OCI-M1 (cell line): ENCODE measurements at places on chromosomes 2 and 18.
A peak's percentile ranks its signal among the peaks of the same experiment; 100 is the strongest.

GRCh38 chr2:187003038-187003554 is 154.1 kb upstream of the ZSWIM2 start:
- no peak for DNase-seq

- DNase-seq = no peak
Observed at GRCh38 chr2:5548991-5549715, 143.0 kb upstream of the SOX11 start.

DNA sequence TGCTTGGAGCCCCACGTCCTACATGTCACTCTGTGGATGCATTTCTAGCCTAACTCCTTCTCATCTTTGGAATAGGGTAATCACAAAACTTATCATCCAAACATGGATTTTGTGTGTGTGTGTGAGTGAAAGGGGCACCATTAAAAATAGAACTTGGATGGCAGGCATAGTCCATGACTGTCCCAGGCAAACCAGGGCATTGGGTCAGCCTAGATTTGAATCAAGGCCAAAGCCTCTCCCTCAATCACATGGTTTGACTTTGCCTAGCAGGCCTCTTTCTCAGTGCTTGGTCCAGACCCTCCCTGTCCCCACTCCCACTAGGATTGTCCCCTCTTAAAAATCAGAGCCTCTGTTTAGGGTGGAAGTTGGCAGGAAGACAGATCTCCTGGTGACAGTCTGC is 67.4 kb upstream of the BCL2L11 start:
- DNase-seq = no peak

GRCh38 chr18:50700245-50701165 is 119.3 kb downstream of the MRO start:
- no peak for DNase-seq

- peak; percentile 93 for DNase-seq
Observed at GRCh38 chr2:98465456-98466226, 21.0 kb downstream of the INPP4A start.
